Fibroblast of skin of scalp (primary cell): ENCODE measurements at places on chromosomes 4 and X.
A peak's percentile ranks its signal among the peaks of the same experiment; 100 is the strongest.

DNA sequence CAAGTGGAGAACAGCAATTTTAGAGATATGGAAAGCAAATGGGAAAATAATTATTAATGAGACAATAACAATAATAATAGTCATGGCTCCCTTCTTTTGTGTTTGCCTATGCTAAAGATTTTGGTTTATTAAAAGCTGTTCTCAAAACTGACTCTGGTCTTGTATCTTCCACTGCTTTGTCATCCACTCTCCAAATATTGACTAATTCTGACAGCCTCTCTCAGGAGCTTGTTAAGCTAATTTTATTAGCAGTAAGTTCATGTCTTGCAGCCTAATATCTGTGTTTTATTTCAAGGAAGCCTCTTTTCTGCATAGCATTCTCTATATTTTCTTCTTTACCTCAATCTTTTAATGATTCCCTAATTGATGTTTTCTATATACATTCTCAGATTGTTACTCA lies 1419.8 kb downstream of the ARAP2 start:
- no peak for DNase-seq

DNA sequence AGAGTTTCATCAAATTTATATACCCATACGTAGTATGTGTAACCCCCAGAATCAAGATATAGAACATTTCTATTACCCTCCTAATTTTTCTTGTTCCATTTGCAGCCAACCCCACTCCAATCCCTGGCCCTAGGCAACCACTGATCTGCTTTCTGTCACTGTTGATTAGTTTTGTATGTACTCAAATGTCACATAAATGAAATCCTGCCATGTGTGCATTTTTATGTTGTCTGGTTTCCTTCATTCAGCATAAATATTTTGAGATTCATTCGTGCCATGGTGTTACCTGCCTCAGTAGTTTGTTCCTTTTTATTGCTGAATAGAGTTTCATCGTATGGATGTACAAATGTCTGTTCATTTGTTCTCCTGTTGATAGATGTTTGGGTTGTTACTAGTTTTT lies 126.3 kb downstream of the MID1IP1 start:
- no peak for DNase-seq

- no peak for DNase-seq
Observed at GRCh38 chrX:117038918-117039440, 576.2 kb upstream of the CT83 start.

- no peak for DNase-seq
Observed at GRCh38 chr4:185904381-185904780, 92.4 kb upstream of the SORBS2 start.

GRCh38 chrX:36218801-36219200 lies 299.3 kb downstream of the CFAP47 start:
- DNase-seq, result no peak

GRCh38 chrX:12970691-12971202 lies 4.2 kb upstream of the TMSB4X start:
- DNase-seq, result peak; percentile 68

DNA sequence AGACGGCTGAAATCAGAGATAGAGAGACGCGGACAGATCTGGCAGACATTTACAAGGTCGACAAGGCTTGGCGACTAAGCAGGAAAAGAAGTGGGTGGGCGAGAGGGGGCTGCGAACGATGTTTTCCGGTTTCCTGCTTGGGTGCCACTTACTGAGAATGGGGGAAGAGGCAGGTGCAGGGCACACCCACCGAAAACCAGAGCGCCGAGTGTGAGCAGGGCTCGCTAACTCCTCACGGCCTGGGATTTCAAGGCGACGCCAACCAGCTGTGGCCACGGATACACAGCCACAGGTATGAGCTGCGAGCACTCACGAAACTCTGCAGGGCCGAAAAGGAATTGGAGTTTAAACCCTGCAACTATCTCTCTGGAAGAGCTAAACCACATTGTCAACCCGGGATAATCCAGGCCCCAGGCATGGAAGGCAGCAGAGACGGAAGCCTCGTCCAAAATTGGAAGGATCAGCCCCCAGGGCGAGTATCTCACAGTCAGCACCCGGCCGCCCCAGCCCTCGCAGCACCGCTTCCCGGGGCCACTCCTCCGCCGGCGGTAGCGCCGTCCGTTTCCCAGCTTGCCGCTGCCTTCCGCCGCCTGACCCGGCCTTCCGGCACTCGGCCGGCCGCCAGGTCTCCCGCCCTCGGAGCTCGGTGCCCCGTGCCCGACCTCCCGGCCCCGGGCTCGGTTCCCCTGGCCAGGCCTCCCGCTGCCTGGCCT lies 778 bp downstream of the CASP3 start:
- DNase-seq, result peak; percentile 47

- DNase-seq, result peak; percentile 78
Observed at GRCh38 chrX:21972721-21973120, 32.2 kb downstream of the SMS start.

GRCh38 chr4:20273793-20274192 lies 22.1 kb downstream of the SLIT2 start:
- no peak for DNase-seq

DNA sequence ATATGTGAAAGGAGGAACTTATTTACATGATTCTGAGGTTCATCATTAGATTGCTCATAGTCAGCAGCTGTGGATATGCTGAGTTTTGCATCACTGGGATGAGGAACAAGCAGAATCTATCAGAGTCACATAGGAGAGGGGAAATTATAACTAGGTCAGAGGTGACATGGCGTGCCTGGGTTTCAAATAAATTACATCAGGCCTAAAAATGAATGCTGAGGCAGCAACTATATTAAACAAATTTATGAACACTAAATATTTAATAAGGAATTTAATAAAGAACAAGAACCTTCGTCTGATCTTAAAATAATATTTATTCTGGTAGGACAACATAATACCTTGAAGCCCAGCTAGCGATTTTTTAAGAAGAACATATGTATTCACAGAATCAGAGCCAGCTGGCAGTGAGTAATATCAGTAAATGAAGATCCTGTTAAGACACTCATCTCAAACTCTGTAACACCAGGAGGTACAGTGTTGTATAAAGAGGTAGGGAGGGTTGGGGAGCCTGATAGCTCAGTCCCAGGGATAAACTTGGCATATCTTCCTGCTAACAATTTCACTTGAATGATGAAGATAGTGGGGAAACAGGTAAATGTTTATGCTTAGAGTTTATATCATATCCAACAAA lies 60.9 kb upstream of the HS3ST1 start:
- no peak for DNase-seq

DNA sequence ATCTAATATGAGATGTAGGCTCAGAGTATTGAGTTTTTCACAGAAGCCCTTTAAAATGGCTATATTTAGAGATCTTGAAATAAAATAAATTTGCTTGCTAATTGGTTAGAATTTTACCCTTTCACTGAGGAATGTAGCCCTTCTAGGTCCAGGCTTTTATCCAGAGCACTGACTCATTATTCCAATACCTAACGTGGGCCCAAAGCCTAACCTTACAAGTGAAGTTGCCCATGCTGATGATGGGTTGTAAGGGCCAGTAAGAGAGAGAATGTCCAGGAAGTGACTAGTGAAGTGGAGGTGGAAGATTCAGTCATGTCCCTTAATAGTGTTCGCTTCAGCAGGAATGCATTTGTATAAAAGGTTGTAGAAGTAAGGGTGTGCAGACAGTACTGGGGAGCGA lies 155.9 kb downstream of the STIM2 start:
- no peak for DNase-seq
